Activated CD8-positive, alpha-beta memory T cell treated with anti-CD3 and anti-CD28 coated beads, Interleukin-2, amount 50 U/mL, for 4 hours (primary cell): ENCODE measurements at places on chromosomes 16 and 17.

DNA sequence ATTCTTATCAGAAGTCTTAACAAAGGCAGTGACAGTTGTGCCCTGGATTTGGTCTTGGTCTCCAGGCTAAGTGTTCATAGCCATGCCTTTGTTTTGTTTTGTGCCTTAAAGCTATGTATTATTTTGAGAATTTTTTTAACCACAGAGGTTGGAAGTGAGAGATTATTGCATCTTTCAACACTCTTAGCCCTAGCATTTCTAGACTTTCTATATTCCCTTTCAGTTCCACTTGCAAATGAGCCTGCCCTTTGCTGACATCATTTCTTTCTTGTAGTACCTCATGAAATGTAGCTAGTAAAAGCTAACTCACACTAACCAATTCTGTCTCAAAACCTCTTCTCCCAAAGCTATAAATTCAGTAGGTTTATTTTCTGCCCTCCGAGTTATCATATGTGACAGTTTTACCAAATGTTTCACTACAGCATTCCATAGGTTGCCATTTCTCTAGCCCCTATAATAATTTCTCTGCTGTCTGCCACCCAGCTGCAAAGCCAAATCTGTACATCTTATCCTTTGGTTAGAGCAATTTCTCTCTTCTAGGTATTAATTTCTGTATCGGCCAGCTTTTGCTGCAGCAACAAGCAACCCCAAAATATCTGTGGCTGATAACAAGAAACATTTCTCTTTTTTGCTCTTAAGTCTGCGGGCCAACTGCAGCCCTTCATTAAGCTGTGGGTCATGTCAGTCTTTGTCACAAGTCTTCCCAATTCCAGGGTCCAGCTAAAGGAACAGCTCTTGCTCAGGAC, 14.2 kb upstream of the CCL1 start:
- no peak for DNase-seq

- no peak for DNase-seq
Observed at GRCh38 chr17:49987681-49988441, 7.2 kb downstream of the DLX3 start.

DNA sequence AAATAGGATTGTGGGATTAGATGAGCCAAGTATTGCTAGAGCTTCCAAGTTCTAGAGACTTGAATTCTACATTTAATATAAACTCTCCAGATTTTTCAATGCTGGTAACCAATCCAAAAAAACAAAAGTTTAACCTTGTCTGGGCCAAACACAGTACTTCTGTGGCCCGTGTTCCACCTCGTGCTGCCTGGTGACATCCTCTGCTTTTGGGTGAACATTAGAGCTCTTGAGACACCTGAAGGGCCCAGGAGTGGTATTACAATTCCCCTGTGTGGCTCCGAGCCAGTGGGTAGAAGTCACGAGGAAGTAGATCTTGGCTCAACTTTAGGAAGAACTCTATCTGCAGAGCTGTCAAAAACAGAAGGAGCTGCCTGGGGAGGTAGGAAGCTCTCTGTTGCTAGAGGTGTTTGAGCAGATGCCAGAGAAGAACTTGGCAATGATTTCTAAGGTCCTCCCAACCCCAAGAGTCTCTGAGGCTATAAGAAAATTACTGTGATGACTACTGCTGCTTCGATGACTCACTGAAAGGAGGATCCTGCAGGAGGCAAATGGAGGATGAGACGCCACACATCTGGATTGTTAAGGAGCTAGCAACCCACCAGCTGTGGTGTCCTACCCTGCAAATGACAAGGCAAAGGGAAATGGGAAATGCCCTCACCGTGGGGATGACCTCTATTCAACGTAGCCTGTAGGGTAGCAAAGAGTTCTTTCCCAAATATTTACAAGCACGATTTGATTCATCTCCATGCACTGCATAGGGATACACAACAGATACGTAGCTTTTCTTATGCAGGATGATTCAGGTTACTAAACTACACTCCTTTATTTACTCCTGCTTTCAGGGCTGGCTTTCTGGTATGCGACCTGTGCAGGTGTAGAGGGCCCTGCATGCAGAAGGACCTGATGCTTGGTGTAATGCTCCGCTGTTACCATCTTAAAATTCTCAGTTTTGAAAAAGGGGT, 45.8 kb upstream of the GAS7 start:
- no peak for DNase-seq

DNA sequence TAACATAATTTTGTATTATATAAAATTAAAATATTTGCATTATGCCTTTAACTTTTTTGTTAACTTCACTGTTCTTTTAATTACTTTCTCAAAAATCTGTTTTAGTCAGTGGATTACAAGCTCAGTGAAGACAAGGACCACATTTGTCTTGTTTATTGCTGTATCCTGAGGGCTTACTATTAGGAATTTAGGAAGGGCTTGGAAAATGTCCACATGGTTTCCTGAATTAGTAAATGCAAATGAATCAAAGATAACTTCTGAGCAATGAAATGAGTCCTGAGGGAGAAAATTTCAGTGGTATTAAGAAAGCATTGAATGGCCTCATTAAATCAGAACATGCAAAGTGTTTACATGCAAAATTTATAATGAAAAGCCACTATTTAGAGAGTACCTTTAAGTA, 1293.2 kb upstream of the GOT2 start:
- no peak for DNase-seq

DNA sequence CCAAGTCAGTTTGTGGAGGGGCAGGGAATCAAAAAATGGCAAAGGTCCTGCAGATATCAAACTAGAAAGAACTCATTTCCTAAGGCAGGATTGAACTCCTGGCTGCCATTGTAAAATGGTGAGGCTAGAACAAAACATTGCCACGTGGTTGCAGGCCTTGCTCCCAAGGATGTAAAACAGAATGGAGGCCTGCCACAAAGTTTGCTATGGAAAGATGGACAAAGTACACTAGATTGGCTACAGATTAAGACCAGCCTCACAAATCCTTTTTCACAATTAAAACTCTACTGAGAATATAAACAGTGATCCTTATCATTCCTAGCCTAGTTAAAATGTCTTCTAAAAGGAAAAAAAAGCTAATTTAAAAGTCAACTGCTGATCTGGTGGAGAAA, 30.9 kb downstream of the PHKB start:
- no peak for DNase-seq

DNA sequence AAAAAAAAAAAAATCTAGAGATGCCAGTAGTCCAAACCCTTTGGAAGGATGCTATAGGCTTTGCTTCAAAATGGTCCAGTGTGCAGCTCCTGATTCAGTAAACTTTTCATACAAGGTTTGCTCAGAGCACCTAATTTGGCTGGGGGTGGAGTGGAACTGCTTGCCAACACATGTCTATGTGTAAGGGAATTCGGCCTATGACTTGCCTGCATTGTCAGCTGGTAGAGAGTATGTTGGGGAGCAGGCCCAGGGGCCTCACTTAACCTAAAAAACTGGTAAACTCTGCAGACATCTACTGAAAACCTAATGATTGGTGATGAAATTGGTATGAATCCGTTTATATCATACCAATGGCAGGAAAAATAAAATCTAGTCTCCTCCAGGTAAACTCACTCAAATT, 1.5 kb upstream of the MFSD6L start:
- no peak for DNase-seq

DNA sequence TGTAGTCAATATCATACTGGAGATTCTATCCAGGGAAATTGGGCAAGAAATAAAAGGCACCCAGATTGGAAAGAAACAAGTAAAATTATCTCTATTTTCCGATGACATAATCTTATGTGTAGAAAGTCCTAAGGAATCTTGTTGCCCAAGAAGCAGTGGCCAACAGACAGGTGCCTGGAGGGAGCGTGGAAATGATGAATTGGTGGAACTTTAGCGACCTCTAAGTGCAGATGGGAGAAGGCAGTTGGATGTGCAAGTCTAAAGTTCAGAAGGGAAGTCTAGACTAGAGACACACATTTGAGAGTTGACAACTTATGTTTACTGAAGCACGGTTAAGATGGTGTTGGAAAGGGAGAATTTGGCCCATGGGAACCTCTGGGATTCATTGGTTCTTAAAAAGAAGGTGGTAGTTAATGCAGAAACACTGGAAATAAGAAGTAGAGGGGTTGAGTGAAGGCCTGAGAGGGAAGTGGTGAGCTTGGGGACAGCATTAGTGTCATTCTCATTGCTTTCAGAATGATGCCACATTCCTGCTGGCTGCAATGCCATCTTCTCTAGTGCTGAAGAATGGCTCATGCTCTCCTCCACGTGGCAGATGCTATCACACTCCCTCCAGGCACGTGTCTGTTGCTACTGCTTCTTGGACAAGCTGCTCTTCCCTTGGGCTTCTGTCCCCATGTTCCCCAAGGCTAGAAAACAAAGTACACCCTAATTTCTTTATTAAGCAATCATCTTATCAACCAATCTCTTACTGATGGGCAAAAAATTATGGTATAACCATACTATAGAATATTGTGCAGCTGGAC, 24.0 kb downstream of the TAT start:
- no peak for DNase-seq

- DNase-seq: no peak
Observed at GRCh38 chr16:24573141-24573540, 33.8 kb downstream of the RBBP6 start.

- no peak for DNase-seq
Observed at GRCh38 chr17:82737967-82738877, 2.8 kb downstream of the FN3K start.

DNA sequence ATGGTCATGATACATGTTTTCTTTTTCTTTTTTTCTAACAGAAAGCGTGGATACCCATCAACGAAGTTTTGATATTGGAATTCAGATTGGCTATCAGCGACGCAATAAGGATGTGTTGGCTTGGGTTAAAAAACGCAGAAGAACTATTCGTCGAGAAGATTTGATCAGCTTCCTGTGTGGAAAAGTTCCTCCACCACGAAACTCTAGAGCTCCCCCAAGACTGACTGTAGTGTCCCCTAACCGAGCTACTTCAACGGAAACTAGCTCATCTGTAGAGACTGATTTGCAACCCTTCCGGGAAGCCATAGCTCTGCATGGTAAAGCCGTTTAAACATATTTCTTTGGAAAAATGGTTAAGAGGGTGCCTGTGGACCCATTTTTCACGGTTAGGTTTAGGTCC, 11.5 kb downstream of the HAPSTR1 start:
- no peak for DNase-seq

DNA sequence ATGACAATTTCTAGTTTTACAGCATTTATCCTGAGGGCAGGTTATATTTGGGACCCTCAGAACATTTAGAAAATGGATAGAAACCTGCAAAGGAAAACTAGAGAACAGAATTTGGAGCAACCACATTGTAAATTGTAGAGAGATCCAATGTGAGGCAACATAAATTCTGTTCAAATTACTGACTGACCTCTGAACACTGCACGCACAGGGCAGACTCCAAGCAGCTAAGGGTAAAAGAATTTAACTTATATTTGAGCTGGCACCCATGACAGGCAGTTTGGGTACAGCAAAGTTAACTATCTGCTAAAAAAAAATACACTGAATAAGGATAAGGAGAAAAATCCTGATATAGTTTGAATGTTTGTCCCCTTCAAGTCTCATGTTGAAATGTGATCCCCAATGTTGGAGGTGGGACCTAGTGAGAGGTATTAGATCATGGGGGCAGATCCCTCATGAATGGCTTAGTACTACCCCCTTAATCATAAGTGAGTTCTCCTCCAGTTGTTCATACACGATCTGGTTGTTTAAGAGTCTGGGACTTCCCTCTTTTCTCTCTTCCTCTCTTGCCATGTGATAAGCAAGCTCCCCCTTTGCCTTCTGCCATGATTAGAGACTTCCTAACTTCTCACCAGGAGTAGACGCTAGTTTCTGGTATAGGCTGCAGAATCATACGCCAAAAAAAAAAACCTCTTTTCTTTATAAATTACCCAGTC, 75.7 kb downstream of the FBXL20 start:
- DNase-seq: no peak

- no peak for DNase-seq
Observed at GRCh38 chr16:88812513-88813268, 963 bp upstream of the APRT start.

GRCh38 chr16:62135446-62135845, 99.2 kb upstream of the CDH8 start:
- no peak for DNase-seq

DNA sequence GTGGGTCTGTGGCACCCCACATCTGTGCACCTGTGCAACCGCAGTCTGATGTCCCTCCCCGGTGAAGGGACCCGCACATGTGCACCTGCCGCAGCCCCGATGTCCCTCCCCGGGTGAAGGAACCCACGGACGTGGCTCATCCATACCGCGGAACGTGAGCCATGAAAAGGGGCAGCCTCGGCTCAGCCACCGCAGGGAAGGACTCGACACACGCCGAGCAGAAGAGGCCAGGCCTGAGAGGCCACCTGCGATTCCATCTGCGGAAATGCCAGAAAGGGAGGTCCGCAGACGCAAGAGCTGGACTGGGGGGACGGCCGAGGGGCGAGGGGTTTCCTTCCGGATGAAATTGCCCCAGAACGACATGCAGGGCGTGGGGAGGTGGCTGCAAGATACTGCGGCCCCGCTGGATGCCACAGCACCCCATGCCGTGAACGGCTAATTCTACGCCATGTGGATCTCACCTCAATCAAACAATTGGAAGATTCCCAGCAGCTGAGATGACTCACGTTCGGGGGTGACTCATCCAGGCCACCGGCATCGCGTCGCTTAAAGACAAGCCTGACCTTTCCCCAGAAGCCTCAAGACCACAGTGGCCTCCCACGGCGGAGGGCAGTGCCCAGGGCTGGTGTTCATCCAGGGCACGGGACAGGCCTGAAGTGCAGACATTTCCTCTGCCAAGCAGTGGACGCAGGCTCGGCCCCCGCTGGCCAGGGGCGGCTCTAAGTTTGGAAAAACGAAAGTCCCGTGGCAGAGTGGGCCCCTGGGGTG, 21.0 kb downstream of the SOX8 start:
- peak; percentile 86 for DNase-seq

DNA sequence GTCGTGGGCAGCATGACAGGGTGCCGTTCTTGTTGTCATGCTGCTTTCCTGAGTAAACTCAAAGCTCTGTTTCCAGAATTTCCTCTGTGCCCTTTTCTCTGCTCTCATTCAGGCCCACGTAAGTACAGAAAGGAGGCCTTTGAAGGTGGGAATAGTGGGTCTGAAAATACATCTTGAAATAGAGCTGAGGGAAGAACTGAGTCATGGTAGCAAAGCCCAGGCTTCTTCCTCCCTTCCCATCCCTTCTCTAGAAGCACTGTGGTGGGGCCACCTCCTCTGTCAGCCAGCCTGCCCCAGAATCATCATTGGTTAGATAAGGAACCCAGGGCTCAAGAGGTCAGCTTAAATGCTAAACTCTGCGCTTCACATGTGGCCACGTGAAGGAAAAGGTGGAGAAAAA, 9.4 kb downstream of the CTRL start:
- DNase-seq: no peak

DNA sequence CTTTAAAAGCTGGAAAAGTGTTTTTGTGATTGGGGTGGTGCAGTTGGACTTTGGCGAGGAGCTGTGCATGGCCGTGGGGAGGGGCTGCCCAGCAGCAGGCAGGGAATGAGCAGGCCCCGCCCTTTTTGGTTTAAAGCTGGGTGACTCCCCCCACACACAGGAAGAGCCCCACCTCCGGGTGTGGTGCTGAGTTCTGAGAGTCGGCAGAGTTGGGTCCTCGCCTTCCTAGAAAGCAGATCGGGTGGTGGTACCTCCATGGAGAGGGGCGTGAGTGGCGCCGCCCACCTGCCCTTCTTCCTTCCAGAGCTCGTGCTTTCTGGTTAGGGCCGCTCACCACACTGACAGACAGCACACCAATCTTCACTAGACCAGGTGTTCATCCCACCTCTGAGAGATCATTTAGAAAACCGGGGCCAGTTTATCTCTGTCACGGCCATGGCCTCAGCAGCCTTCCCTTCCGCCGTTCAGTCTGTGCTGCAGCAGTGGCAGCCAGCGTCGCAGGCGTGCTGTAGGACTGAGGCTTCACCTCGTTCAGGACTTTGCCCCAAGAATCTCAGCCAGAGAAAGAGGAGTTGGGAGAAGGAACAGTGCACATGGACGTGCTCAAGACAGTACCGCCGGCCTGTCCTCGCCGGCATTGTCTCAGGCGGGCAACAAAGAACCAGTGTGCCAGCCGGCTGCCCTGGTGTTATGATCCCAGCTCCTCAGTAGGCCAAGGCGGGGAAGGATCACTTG, 144.0 kb upstream of the CHMP6 start:
- peak; percentile 65 for DNase-seq
